Left renal cortex interstitium (tissue), 4 donors: ENCODE measurements at places on chromosomes 7 and 10. TPM values are rescaled to one million over a fixed set of nuclear protein-coding genes. Genes with fewer than 3 reads are reported as not detected.
A peak's percentile ranks its signal among the peaks of the same experiment; 100 is the strongest.

DNA sequence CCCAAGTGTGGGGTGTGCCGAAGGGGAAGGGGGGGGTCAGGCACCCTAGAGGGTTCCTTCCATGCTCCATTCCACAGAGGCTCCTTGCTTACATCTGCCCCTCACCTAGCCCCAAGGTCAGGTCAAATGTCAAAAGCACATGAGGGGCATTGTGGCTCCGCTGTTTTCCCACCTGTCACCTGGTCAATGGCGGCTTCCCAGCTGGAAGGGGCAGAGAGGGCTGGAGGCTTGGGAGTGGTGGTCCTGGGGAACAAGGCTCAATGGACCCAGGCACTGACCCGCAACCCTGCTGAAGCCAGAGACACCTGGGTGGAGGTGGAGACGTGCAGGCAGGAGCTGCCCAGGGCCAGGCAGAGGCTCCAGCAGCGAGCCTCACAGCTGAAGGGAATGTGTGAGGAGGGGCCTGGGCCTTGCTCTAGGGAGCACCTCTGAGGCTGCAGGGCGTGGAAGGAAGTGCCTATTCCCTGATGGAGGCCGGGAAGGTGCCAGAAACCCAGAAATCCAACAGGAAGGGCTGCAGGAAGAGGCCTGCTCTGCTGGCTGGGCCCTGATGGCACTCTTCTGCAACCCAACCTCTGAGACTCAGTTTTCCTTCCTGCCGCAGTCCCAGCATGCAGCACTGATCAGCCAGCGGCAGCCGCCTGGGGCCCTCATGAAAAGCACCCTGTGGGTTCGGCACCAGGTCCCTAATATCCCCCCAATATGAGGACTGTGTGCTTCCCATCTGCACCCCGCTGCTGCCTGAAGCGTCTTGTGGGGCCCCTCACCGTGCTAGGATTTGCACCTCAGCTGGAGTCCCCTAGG is 16.0 kb downstream of the RASGEF1A start:
- no peak for DNase-seq

- DNase-seq, result no peak
These were observed 87.3 kb downstream of the IDE start for GRCh38 chr10:92486637-92487036.

DNA sequence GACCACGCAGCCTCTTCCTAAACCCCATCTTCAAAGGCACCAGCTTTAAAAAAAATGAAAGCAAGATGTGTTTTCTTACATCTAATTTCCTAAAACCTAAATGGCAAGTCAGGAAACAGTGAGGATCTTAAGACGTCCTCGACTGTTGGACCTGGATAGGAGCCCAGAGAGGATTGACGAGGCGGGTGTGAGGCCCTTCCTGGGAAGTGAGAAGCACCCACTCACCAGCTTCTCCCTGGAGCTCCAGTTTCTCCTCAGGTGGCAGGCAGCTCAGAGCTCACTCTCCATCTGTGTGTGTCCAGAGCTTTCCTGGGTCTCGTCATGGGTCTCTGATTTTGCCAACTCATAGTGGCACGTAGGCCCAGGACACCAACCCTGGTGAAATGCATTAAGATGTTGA is 614.0 kb upstream of the AUTS2 start:
- DNase-seq, result no peak

DNA sequence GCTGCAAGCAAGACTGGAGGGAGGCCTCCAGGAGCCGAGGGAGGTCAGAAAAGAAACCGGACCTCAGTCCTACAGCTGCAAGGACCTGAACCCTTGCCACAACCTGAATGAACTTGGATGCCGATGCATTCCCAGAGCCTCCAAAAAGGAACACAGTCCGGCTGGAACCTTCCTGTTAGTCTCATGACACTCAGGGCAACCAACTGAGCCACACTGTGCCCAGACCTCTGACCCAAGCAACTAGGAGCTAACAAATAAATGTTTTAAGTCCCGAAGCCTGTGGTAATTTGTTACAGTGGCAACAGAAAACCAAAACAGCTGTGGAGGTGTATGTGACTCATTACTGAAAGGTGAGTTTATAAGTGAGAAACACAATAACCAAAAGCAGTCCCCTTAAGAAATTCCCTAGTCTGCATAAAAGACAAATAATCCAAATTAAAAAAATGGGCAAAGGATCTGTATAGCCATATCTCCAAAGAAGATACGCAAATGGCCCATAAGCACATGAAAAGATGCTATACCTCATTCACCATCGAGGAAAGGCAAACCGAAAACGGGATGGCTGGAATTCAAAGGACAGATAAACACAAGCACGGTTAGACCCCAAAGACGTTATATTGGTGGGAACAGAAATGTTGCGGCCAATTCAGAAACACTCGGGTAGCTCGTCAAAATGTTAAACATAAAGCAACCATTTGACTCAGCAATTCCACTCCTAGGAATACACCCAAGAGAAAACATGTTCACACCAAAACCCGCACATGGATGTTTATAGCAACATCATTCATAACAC is 24.8 kb downstream of the GNA12 start:
- no peak for DNase-seq

- no peak for DNase-seq
These were observed 354.2 kb downstream of the CXCL12 start for GRCh38 chr10:44030738-44031137.

DNA sequence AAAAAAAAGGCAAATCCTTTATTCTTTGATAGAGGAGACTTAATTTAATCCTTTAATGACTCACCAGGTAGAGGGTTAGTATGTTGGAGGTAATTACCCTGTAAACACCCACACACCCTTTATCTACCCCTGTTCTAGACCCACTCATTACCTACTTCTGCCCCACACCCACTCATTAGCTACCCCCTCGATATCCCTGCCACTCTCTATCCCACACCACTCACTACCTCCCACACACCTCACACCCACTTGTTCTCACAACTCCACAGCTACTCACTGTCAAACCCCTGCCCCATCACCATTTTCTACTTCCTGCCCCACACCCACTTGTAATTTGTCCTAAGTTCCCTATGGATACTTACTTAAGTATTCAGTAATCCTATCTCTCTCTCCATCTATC is 49.7 kb downstream of the SEC61G start:
- no peak for DNase-seq

DNA sequence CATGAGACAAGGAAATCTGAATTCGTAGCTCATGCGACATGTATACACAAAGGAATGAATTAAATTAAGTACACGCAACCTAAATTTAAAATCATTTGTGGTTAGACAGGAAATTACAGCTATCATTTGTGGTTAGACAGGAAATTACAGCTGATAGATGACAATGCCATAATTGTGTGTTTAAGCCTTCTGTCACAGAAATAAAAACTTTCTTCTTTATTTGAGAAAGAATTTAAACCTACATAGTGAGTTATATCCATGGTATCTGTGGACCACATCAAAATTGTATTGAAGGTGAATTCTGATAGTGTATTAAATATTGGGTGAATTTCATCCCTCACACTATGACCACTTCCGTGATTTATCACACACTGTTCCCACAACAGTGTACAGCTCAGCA is 362.9 kb downstream of the MAGI2 start:
- no peak for DNase-seq

DNA sequence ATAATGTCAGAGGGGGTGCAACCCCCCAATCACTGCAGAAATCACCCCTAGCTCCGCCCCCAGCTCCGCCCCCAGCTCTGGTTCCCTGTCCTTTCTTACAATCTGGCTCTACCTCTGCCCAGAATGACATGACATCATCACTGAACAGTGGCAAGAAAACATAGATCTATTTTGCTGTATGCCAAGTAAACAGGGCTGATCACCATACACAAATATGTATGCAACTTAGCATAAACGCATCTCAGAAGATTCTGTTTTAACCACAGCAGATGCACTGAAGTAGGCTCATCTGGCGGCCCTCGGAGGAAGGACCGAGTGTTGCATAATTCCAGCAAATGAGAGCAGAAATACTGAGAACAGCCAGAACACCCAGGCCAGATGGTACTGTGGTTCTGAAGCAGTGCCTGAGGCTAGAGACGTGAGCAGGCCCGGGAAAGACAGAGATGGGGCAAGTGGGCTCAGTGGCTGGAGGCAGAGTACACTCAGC is 293.3 kb upstream of the KLF14 start:
- DNase-seq, result no peak

- DNase-seq, result no peak
These were observed 71.3 kb downstream of the TACC2 start for GRCh38 chr10:122060250-122060649.

- DNase-seq, result peak; percentile 63
These were observed 20.8 kb downstream of the LOXL4 start for GRCh38 chr10:98246911-98247805.

DNA sequence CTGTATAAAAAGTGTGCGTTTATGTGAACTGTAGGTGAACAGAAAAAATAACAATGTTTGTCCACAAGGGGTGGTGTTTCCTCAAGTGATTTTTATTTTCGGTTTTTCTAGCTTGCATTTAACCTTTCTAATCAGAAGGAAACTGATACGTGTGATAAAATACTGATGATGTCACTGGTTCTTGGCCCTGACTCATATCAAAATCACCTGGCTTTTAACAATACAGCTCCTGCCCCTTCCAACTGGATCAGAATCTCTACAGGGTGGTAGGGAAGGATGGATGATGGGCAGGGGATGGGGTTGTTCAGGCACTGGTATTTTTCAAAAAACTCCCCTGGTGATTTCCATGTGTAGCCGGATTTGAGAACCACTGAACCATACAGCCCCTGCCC is 10.9 kb downstream of the NPFFR1 start:
- DNase-seq, result no peak

GRCh38 chr7:129949292-129950133 is 3.2 kb downstream of the UBE2H start:
- peak; percentile 71 for DNase-seq

DNA sequence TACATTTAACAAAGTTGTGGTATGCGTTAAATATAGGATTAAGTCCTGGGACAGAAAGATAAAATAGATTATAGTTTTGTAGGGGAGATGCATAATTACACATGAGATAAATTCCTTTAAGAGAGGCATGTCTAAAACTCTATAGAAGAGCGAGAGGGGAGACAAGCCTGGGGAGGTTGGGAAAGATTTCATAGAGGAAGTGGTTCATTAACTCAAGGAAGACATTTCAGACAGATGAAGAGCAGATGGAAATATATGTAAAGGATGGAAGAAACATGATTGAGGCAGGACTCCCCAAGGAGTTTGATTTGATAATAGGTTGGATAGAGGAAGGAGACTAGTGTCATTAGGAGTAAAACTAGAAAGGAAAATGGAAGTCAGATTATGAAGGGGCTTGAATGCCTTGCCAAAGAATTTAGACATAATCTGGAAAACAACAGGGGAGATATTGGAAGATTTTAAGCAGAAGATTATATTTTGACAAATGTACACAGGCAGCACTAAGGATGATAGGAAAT is 96.1 kb downstream of the PHTF2 start:
- DNase-seq, result no peak

DNA sequence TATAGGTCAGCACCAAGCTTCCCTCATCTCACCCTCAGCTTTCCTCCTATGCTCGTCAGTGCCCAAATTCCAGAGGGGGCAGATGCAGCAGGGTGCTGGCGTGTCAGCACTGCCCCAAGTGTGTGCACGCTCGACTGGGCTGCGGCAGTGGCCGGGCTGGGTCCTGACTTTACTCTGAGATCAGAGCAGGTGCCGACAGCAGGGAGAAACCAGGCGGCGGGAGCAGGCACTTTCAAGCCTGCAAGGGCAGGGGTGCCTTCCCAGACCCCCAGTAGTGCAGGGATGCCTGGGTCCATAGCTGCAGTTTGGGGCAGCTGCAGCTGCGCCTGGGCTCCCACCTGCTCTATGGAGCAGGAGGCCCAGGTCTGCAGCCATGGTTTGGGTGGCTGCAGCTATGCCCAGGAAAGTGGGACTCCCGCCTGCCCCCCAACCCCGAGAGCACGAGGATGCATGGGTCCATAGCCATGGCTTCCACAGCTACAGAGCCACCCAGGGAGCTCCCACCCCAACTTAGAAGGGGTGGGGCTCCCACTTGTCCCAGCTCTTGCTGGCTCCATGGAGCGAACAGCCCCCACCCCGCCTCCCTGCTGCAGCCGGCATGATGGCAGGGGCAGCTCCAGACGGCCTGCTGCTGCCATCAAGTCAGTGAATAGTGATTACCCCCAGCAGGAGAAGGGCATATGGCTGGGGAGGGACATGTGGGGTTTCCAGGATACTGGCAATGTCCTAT is 199.2 kb upstream of the KMT2E start:
- no peak for DNase-seq

- no peak for DNase-seq
These were observed 123.3 kb downstream of the TWIST1 start for GRCh38 chr7:18993933-18994668.

- no peak for DNase-seq
These were observed 113.3 kb downstream of the CPEB3 start for GRCh38 chr10:92177546-92177945.

DNA sequence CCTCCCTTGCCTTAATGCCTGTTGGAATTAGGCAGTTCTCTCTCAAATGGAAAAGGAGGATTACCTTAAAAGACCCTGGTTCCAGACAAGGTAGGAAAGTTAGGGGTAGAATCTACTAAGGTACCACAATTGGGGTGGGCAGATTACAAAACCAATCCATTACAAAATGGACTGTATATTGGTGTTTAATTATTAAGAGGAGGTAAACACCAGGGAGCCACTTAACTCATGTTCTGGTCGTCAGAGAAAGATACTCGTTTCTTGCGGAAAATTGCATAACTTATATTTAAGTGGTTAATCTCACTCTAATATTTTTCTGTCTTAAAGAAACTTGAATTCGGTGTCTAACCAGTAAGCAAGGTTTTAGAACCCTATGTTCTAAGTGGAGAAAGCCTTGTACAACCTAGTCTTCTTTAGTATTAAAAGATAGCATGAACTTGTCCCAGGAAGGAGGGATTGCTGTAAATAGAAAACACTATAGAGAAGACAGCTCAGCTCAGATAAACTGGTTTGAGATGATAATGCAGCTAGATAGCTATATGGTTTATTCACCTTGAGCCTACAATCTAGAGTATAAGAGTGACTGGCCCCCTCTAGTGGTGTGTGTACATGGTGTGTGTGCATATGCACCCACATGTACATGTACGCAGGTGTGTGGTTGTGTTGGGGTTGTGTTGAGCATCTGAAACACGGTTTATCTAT is 58.0 kb upstream of the STRIP2 start:
- no peak for DNase-seq

SLC26A5 gene
- 0.22 TPM for polyA plus RNA-seq

CHST15 gene
- 20.9 TPM for polyA plus RNA-seq

LMOD2 gene
- not detected for polyA plus RNA-seq

LRRC4 gene
- polyA plus RNA-seq, result 7.0 TPM

FOXP2 gene
- polyA plus RNA-seq, result 9.8 TPM
